ENCODE measurements at places on chromosomes 12 and 14. TPM values are rescaled to one million over a fixed set of nuclear protein-coding genes. Genes with fewer than 3 reads are reported as not detected.

GRCh38 chr12:55982319-55982936 lies 8.6 kb downstream of the RAB5B start:
- no peak overlapping the region for H3K4me3 ChIP-seq
- DNase-seq: no peak
- H3K4me1 ChIP-seq: no peaks in the 10 kb centered on the region
- H3K27ac ChIP-seq: no peak overlapping the region
- peaks cover 2% of the 10 kb centered on the region for H3K36me3 ChIP-seq

DNA sequence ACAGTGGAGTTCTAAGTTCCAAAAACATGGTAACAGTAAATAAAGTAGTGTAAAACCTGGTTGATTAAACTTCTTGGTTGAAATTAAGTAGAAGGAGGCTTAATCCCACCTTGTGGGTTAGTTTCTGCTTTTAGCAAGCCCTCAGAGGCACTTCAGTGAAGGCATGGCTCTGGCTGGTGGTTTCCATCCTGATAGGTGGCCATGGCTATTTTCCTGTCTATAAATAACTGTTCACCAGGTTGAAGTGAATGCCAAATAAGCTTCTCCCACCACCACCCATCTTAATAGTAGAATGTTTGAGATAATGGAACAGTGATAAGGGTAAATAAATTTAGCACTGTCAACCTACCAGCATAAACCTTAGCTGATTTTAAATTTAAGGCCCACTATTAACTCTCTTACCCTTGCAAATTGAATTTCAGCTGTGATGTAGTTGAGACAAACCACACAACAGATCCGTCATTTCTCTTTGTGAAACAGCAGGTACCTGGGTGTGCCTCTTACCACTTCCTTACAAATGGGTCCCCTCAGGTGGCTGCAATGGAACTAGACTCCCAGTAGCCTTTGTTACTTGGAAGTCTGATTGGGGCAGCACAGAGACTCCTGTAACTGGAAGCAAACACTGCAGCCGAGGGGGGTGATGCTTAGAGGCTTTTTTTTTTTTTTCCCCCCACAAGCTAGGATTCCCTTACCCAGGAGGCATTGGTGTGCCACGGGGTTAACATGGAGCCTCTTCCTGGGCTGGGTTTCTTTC lies 41.4 kb downstream of the DAAM1 start:
- no peak for DNase-seq
- H3K36me3 ChIP-seq: no peaks in the 10 kb centered on the region
- H3K27me3 ChIP-seq: no peaks in the 10 kb centered on the region
- no peak overlapping the region for H3K27ac ChIP-seq
- no peaks in the 10 kb centered on the region for H3K4me1 ChIP-seq

HCAR1 gene
- polyA plus RNA-seq: 0.11 TPM

BIN2 gene
- 0.75 TPM for polyA plus RNA-seq
